Coronary artery (tissue), 2 donors: ENCODE measurements at places on chromosomes 2 and 18.

DNA sequence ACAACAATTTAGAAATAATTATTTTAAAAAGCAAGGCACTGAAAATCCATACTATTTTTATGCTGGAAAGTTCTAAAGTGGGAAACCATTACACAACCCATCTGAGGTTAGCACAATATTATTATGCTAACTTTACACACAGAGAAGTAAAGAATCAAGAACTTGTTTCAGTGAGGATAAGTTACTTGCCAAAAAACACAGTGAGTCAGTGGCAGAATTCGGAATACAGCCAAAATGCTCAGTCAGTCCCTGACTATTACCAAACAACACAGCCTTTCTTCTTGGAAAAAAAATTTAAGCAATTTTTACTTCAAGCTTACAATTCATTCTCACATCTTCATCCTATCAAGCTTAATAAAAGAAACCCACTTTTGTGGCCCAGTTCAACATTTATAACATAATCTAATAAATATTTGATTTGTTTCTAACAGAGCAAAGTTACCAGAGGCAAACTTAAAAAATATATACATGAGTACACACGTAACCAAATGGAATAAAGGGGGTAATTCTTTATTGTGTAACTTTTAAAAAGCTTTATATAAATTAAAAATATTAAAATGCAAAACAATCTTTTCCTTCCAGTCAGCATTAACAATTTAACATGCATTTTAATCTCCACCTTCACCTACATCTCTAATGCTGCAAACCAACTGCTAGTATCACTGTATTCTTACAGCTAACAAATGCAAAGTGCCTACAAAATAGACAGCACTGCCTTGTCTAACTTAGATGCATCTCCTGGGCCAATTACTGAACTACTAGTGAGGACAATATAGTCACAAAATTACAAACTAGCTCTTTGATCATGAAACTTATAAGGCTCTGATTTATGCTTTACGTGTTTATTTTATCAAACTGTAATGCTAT lies 55.2 kb downstream of the CCDC88A start:
- DNase-seq, result no peak

- DNase-seq, result no peak
Measured at GRCh38 chr2:180122874-180123273, 115.8 kb upstream of the CWC22 start.

GRCh38 chr2:57558312-57558711 lies 488.3 kb upstream of the VRK2 start:
- no peak for DNase-seq

DNA sequence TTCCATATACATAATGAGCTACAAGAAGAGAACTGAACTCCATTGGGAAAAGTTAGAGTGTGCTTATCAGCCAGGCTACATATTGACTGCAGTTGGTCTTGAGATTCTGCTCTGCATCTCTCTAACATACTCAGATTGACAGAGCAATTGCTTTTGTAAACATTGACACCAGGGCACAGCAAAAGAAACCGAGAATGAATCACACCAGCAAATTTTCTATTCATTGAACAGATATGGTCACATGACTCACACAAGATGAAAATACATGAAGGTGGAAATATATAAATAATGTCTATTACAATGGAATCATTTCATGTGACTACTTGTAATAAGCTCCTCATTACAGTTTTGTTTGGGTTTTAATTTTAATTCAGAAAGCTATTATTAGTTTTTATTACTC lies 691.9 kb upstream of the TMEFF2 start:
- DNase-seq, result no peak

DNA sequence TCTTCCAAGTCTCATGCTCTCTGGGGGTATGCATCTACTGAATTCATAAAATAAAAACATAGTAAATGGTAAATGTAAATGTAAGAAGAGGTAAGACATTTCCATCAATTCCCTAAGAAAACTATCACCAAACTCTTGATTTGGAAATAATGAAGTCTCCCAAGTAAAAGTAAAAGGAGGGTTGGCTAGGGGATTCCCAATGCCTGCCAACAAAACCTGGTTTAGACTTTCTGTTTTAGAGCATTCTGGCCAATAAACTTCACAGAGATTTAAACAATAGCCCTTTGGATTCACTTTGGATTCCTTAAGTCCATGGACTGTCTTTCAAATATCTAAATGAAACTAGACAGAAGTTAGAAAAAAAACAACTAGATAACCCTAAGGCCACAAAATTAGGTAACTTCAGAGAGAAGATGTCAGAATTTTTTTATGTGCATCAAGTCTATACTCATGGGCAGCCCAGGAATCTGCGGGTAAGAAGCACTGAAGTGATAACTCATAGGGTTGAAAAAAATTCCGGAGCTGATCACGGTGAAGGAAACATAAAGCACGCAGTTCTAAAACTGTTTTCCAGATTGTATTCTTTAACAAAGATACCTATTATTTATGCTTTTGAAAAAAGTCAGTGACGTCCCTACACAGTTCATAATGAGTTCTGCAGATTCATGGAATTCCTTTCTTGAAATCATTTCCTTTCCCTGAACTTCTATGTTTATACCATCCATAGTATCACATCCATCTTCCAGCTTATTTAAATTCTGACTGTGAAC lies 263.6 kb downstream of the AFF3 start:
- no peak for DNase-seq

- DNase-seq, result no peak
Measured at GRCh38 chr18:3948958-3949357, 499.0 kb downstream of the TGIF1 start.

- DNase-seq, result no peak
Measured at GRCh38 chr2:231387904-231388724, 7.4 kb upstream of the B3GNT7 start.

DNA sequence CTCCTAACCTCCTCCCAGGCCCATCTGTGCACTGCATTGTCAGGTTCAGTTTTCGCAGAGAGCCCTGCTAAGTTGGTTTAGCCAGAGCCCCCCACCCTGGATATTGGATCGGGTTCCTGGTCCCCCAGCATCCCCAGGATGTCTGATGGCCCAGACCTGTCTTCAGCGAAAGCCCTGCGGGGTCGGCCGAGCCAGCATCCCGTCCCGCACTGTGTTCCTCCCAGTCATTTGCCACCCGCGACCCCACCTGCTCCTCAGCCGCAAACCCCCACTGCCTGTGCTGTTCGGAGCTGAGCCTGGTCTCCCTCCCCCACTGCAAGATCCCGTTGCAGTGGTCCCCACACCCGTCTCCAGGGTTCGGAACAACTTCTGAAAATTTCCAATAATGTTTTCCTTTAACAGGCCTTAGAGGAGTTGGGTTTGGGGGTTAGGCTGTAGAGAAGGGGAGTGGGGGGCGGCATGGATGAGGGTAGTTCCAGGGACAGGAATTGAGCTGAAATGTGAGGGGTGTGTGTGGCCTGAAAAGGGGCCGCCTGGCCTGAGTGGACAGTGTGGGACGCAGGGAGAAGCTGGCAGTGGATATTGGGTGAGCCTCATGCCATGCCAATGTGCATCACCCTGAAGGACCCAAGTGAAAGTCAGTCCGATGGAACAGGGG lies 1.6 kb upstream of the COPS9 start:
- no peak for DNase-seq

- DNase-seq, result no peak
Measured at GRCh38 chr18:23724681-23725080, 35.4 kb downstream of the LAMA3 start.

- DNase-seq, result no peak
Measured at GRCh38 chr2:84732897-84733778, 147.7 kb downstream of the TRABD2A start.

GRCh38 chr2:100406120-100406508 lies 11.4 kb downstream of the CHST10 start:
- DNase-seq, result peak; percentile 50

DNA sequence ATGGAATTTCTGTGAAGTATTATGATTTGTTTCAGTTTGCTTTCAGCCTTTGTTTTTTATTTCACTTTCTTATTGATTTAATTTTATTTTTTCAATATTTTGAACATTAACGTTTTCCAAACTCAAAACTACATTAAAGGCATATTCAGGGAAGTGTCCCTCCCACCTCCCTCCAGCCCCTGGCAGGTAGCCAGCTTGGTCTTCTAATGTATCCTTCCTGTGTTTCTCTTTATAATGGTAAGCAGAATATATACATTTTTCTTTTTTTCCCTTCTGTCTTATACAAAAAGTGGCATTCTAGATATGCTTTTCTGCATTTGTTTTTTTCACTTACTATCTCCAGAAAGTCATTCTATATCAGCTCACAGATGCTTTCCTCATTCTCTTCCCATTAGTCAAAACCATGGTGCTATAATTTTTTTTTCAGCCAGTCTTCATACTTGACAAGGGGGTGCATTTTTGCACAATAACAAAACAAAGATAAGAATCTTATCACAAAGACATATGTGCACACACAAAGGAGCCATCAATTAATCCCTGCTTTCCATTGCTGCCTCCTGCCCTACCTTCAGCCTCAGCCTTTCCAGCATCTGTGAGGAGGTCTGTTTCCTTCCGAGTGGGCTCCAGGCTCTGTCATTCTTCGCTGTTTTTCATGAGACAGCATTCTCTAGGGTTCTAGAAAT lies 33.7 kb upstream of the TMEM177 start:
- DNase-seq, result no peak

GRCh38 chr2:108460345-108461037 lies 11.5 kb downstream of the GCC2 start:
- no peak for DNase-seq

- no peak for DNase-seq
Measured at GRCh38 chr18:46920653-46921052, 3.3 kb downstream of the KATNAL2 start.

DNA sequence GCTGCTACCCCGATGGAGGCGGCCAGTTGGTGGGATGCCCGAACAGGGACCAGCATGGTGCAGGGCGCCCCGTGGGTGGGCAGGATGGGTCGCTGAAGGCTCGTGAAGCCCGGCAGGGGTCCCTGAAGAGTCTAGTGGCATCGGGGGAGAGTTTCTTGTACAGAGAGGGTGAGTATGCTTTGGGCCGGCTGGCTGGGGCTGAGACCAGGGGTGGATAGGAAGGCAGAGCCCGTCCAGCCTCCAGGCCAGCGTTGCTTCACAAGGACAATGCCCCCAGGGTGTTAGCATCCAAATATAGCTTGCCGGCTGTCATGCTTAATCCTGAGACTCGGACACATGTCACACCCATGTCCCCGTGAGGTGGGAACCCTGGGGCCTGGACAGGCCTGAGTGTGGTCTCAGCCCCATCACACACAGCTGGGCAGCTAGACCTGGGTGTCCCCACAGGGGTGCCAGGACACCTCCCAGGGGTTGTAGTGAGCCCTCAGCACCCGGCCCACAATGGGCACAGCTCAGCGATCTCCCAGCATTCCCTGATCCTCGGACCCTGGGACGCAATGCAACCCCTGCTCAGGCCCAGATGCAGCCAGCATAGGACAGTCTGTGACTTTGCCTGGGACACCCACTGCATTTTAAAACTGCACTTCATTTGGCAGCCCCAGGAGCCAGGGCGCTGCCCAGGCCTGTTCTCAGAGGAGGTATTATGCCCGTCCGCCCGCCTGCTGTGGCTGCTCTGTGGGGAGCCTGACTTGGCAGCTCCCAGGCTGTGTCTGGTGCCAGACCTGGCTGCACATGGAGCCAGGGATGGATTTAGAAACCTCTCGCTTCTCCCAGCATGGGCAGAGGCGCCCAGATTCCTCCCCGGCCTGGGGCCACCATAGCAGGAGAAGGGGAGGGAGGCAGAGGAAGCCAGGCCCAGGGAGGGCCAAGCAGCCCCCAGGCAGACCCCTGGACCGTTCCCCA lies 36.4 kb downstream of the RAMP1 start:
- DNase-seq, result peak; percentile 94

DNA sequence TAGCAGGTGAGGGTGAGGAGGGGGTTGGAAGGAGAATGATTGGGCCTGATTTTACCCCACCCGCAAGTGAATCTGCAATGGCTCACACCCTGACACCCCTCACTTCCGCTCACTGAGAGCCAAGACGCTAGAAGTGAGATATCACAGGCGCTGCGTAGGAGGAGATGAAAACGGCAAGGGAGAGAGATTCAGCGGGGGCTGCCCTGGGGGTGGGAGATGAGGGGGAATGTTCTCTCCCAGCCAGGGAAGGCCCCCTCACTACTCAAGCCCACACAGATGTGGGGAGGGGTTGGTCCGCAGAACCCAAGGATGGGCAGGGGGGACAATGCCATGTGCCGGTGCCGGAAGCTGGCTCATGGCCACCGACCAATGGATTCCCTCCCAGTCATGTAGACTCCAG lies 32.9 kb downstream of the LOXHD1 start:
- DNase-seq, result peak; percentile 38

DNA sequence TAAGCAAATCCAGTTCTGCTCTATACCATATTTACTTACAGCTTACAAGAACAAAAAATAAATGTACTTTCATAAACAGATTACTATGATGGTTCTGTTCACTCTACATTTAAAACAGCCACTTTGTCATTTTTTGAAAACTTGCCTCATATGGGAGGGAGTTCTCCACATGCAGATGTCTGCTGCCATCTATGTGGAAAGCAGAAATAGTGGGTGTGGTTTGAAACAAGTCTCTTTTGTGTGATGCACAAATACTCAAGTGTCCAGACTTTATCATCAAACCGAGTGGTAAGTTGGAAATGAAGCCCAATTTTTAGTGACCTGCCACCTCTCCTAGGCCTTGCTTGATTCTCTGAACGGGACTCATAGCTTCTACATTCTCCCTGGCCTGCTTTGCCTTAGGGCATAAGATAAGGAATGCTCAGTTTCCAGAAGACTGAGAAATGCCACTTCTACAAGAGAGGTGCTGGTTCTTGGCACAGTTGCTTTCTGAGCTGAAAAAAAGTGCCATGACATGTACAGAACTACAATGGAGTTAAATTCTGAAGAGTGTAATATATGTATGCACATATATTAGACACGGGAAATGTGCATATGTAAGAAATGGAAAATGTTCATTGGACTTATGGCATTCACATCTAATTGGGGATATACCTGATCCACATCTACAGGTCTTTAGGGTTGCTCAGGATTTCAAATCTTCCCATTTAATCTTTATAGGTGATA lies 221.0 kb downstream of the SLC8A1 start:
- no peak for DNase-seq

DNA sequence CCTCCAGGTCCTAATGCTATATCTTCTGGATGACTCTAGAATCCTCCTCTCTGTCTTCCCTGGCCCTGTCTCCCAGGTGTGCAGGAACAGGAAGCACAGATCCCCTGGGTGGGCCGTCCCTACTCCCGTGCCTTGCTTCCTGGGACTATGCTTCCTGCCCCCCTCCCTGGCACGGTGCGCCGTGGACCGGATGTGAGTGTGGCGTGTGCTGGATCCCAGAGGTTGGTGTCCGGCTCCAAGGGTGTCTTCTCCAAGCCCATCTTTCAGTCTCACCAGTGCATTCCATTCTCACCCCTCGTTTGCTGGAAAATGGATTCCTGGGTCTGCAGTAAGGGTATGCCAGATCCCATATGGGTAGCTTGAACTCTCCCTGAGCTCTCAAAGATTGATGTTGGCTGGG lies 144.4 kb upstream of the TWIST2 start:
- peak; percentile 28 for DNase-seq

- DNase-seq, result no peak
Measured at GRCh38 chr2:40455661-40456060, 3.8 kb upstream of the SLC8A1 start.

GRCh38 chr2:32965523-32966171 lies 18.9 kb downstream of the LTBP1 start:
- no peak for DNase-seq

GRCh38 chr2:3343012-3343411 lies 34.6 kb downstream of the EIPR1 start:
- DNase-seq, result no peak
